ENCODE measurements at places on chromosomes 2 and 18.

GRCh38 chr2:70828914-70829824 lies 6.4 kb downstream of the CD207 start:
- no peak for DNase-seq

DNA sequence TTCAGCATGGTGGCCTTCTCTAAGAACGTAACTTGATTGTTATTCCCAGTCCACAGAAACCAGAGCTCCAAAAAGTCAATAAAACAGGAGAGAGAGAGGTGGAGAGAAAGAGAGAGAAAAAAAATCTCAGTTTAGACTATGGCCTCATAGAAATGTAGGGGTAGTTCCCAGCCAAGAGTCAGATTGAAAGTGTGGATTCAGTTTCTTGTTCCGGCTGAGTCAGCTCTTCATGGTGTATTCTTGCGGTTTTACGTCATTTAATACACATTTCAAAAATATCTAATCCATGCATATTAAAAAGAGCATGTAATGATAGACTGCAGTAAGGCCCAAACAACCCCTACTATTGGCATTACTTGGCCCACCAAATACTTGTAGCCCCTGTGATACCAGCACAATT lies 303.9 kb downstream of the ETAA1 start:
- no peak for DNase-seq

DNA sequence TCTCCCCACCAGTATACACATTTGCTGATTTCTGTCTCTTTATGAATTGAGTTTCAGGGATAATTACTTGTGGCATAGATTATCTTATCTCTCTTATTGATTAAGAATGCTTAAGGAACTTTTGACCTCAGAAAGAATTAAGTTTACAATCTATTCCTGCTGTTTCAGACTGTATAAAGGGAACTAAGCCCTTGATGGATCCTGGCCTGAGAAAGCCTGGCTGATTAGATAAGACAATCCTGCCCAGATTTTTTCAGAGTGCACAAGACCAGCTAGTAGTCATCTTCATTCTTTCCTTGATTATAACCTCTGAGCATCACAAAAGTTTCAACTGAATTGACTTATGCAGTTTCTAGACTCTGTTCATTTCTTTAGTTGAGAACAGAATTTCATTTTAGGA lies 22.7 kb upstream of the TFPI start:
- DNase-seq: no peak

- DNase-seq: no peak
Measured at GRCh38 chr18:58103339-58103985, 59.4 kb downstream of the NEDD4L start.

DNA sequence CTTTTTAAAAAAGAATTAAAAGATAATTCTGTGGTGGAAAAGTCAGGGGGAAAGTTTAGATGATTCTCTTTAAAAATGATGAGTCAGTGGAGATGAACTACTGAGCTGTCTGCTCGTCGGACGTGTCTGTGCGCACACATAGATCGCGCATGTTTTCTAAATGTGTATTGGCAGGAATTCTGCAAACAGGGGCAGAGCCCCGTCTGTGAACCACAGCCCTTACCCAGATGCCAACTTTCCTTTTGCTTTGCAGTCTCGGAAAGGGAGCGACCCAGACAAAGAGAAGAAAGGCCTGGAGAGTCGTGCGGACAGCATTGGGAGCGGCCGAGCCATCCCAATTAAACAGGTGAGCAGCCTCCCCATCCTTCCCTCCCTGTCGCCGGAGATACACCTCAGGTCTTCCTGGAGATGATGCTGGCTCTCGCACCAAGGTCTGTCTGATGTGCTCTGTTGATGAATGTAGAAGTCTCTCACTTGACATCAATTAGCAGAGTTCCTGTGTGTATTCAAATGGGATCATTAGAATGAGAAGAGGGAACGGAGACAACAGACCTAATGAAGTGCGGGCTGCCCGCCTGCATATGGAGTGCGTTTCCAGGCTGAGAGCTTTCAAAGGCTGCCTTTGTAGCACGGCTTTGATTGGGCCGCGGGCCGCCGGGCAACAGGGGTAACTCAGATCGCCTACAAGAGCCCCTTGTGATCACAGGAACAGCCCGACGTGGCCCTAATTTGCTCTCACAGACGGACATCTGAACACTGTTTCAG lies 313.3 kb downstream of the AGAP1 start:
- no peak for DNase-seq

- DNase-seq: no peak
Measured at GRCh38 chr18:59910967-59911366, 11.2 kb downstream of the PMAIP1 start.

DNA sequence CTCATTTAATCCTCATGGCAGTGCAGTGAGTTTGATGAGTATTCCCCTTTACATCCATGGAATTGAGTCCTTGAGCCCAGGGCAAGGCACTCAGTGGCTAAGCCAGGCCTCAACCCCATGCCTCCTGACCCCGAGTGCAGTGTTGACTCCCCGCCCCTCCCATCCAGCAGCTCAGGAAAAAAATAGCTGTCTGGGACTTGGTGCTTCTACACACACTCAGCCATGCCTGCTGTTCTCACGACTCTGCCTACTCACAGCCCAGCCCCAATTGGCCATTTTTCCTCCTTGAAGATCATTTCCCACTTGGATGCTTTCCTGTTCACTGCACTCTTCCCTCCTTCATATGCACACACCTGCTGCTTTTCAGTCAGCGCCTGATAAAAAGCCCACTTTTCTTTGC lies 8.8 kb downstream of the FOSL2 start:
- DNase-seq: no peak
